ENCODE measurements at places on chromosomes 2 and 18.

GRCh38 chr2:239380831-239381708, 19.8 kb downstream of the HDAC4 start:
- DNase-seq = no peak

DNA sequence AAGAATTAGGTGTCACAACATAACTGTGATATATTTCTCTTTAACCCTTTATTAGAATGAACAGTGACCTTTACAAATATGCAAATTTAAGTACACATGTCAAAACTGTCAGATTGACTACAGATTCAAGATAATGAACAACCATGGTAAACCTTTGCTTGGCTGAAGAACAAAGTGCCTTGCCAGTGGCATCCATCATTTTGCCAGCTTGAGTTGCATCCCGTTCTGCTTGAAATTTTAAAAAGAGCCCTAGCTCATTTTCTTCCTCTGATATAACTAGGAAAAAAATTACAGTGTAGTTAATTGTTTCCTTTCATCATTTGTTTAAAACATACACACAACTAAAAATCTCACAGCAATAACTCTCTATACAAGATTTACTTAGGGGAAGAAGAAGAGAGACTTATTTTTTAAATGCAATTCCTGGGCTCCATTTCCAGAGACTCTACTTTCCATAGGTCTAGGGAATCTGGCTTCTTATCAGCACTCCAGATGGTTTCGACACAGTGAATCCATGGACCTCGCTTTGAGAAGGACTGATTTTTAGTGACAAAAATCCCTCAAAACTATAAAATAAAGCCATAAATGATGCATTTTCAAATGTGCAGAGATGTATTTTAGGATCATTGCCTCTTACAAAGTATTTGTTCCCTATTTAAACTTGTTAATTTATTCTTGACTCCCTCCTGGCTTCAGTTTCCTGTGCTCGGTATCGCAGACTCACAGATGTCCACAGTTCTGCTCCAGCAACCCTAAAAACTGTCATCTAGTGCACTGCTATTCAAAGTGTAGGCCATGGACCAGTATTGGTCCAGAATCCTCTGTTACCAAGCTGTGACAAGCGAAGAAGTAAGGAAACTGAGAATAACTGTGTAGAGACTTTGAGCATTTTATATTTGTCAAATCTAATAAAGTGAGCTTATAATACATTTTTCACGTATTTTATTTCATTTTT, 50.1 kb downstream of the ICA1L start:
- DNase-seq = no peak

GRCh38 chr2:128092656-128093055, 1.7 kb downstream of the UGGT1 start:
- no peak for DNase-seq

DNA sequence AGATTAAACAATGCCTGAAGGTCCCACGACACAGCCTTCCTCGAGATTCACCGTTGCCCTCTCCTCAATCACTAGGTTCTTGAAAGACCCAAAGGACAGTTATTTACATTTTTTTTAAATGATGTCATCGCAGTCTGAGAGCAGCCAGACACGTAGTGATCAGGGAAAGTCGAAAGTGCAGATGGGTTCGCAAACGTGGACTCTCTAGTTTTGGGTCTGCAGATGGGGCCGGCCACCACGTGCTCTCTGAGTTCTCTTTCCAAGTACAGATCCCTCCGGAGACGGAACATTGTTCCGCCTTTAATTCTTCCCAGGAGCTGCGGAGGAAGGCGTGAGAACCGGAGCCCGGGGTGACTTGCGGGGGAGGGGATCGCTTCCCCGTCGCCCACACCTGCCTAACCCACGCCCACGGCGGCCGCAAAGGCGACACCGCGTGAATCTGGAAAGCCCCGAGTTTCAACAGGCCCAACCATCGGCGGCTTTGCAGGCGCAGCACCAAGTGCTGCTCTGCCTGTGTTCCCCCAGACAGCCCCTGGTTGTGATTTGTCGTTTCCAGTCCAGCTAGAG, 54.3 kb downstream of the PKDCC start:
- peak; percentile 74 for DNase-seq

DNA sequence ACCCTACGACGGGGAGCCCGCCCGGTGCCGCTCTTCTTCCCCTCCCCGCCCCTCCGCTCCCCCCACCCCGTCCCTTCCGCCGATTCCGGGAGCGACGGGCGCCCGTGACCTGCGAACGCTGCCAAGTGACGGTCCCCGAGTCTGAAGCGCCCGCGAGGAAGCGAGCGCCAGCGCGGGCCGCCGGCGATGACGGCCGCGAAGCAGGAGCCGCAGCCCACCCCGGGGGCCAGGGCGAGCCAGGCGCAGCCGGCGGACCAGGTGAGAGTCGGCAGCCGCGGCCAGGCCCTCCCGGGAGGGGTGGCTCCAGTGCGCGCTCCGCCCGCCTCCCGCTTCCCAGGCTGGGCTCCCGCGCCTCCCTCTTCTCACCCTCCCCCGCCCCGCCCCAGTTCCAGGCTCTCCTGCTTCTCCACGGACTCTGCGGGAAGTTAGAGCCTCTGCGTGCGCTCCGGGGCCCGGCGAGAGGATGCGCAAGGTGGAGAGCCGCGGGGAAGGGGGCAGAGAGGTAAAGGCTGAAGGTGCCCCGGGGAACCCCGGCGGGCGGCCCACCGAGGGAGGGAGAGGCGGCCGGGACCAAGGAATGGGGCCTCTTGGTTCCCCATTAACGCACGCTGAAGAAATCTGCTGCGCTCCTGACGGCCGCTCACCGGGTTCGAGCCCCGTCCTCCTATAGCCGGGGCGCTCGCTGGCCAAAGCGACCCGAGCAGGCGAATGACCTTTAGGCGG, 719.5 kb downstream of the DPP10 start:
- DNase-seq = no peak
